ENCODE measurements at places on chromosomes 11 and 22.
A peak's percentile ranks its signal among the peaks of the same experiment; 100 is the strongest.

- peak; percentile 55 for DNase-seq
These were observed 28.5 kb downstream of the RCOR2 start for GRCh38 chr11:63888170-63889086.

- no peak for DNase-seq
These were observed 15.8 kb upstream of the CTSC start for GRCh38 chr11:88353386-88353785.

DNA sequence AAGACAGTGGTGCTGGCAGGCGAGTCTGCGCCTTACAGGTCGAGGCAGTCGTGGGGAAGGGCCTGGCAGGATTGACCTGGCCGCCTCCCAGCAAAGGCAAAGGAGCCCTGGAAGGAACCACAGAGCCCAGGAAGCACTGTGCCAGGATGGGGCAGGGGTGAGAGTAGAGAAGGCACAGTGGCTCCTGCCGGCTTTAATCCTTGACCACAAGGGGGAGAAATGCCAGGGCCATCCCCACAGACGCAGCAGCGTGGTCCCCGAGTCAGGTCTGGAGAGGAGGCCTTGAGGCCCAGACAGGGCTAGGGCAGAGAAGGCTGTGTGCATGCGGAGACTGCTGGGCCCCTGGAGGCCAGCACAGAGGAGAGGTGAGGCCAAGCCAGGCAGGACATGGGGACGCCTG lies 9.9 kb upstream of the NDUFS8 start:
- DNase-seq = no peak

GRCh38 chr22:39894554-39895092 lies 1.1 kb upstream of the ENTHD1 start:
- no peak for DNase-seq

- no peak for DNase-seq
These were observed 441.2 kb upstream of the ANO3 start for GRCh38 chr11:25890626-25891260.

GRCh38 chr11:69286374-69287371 lies 7.3 kb upstream of the MYEOV start:
- no peak for DNase-seq

GRCh38 chr11:36398231-36398953 lies 102.3 kb downstream of the PRR5L start:
- no peak for DNase-seq

- no peak for DNase-seq
These were observed 53.9 kb downstream of the MICAL2 start for GRCh38 chr11:12164061-12165014.

- no peak for DNase-seq
These were observed 54.5 kb upstream of the FBXO3 start for GRCh38 chr11:33828604-33829429.

DNA sequence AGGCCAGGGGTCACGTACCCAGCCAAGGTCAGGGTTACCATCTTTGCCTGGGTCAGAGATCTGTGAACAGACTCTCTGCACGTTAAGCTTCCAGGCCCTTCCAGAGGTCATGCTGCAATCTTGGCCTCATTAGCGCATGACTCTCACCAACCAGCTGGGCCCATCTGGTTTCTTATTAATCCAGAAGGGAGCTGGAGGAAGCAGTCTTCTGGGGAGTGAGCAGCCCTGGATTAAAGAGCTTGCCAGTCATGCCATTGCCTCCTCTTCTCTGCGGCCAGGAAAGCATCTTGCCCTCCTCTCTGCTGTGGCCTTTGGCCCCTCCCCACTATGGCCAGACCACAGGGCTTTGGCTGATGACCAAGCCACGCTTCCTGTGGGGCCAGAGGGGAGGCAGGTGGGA lies 57.4 kb downstream of the CHST1 start:
- DNase-seq = no peak

GRCh38 chr11:6415797-6416196 lies 3.1 kb downstream of the APBB1 start:
- no peak for DNase-seq

- no peak for DNase-seq
These were observed 7.6 kb upstream of the POU2AF2 start for GRCh38 chr11:111237926-111238325.

- no peak for DNase-seq
These were observed 27.2 kb downstream of the NAV2 start for GRCh38 chr11:19739872-19740271.

DNA sequence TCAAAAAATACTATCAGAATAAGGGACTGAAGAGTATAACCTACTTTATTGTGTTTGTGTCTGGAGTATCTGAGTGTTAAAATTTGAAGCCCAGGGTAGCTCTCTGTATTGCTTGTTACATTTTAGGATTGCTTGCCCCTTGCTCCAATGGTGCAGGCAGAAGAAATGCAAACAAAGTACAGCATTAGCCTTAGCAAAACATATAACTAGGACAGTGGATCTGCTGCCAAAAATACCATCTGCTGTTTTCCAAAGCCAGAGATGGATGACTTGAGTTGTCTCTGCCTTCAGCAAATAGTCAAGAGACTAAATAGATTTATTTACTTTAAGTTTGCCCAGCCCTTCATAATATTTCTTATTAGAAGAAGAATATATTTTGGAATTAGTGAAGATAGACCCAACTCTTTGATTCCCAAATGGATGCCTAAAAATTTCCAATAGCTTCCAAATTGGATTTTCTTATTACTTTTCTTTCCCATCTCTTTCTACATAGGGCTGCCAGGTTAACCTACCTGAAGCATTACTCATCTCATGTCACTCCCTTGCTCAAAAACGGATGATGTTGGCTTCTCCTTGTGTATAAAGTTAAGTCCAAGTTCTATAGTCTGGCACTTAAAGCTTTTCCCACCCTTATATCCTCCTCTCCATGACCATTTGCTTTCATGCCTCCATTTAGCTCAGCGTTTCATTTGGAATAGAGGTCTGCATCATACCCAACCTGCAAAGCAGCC lies 66.3 kb downstream of the LDLRAD3 start:
- no peak for DNase-seq

GRCh38 chr11:15493921-15494620 lies 379.3 kb downstream of the INSC start:
- no peak for DNase-seq

- DNase-seq = no peak
These were observed 4.6 kb downstream of the MRTFA start for GRCh38 chr22:40631925-40632324.

DNA sequence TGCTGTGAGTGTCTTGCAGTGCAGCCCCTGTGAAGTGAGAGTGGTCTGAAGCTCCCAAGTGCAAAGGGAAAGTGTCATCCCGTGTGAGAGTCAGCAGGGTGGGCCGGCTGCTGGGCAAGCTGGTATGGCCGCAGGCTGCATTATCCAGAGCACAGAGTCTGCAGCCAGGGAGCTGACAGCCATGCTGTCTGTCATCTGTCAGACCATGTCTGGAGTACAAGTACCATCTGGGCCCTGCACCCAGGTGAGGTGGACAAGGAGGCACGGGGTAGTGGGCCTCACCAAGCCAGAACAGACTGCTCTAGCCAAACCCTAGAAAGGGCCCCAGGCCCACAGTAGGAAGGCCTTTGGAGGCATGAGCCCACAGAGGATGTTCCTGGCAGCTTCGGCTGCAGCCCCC lies 20.2 kb downstream of the LMO1 start:
- DNase-seq = no peak

GRCh38 chr22:32780726-32781310 lies 20.7 kb upstream of the TIMP3 start:
- no peak for DNase-seq

DNA sequence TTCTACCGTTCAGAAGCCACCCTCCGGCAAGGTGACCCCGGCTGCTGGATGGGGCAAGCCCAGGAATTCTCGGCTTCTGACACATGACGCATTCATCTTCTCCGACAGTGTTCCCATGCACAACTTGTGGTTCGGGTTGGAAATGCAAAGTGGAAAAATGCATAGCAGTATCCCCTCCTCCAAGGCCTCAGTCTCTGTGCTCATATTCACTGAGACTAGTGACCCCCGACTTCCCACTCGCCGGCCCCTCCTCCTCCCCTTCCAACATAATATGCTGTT lies 70.0 kb upstream of the NTM start:
- DNase-seq = no peak

DNA sequence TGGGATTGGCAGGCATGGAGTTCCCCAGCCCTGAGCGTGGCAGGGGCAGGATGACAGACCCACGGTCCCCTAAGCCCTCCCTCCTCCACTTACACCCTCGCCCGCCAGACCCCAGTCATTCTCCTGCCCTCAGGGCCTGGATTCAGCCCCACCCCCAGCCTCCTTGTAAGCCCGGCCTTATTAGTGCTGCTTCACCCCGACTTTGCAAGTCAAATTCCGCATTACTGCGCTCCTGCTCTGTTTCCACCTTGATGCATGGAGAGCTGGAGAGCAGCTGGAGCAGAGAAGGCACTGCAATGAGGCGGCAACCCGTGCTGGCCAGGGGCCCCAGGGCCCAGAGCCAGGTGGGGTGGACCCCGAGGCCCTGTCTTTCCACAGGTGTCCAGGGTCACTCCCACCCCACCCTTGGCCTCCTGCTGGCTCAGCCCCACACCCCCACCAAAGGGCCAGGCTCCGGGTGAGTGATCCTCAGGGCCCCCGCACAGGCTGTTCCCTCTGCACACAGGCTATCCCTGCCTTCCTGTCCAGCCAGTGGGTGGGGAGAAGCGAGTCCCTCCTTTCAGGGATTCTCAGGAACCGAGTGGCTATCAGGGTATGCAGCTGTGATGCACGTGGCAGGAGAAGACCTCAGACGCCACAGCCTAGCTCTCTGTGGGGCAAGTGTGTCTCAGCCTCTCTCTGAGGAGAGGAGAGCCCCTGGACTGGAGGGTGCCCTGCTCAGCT lies 36.4 kb downstream of the RTN4R start:
- no peak for DNase-seq

- DNase-seq = no peak
These were observed 78.6 kb upstream of the MTNR1B start for GRCh38 chr11:92890846-92891245.

- DNase-seq = peak; percentile 4
These were observed 24.0 kb downstream of the SLCO2B1 start for GRCh38 chr11:75174781-75175370.

GRCh38 chr22:49906071-49906798 lies 12.0 kb downstream of the ALG12 start:
- no peak for DNase-seq

- no peak for DNase-seq
These were observed 444 bp downstream of the CAVIN3 start for GRCh38 chr11:6319704-6320410.

DNA sequence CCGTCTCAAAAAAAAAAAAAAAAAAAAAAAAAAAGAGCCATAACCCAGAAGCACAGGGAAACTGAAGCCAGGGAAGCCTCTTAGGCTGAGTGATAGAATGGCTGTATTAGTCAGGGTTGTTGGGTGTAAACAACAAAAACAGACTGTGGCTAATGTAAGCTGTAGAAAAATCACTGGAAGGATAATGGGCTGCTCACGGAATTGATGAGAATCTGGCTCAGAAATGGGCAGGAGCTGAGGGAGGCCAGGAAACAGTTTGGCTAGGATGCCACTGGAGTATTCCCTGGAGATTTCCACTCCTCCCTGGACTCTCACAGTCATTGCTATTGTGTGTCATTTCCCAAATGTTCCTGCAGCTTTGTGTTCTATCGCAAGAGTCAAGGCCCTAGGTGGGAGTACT lies 22.4 kb downstream of the SLC22A6 start:
- DNase-seq = no peak

DNA sequence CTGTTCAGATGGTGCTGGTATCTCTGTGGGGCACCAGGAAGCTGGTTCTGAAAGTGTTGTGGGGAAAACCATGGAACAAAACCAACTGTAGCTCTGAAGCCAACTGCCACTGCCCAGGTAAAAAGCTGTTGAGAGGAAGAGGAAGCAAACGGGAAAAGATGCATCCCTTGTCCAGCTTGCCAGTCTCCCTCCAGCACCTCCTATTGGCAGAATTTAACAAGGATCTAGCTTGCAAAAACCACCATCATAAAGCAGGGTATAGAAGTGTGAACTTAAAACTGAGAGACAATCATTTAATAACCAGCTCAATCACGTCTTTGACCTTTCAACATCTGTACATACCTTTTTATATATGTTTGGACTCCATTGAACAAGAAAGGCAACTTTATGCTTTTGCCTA lies 4.5 kb downstream of the PATE1 start:
- DNase-seq = no peak

DNA sequence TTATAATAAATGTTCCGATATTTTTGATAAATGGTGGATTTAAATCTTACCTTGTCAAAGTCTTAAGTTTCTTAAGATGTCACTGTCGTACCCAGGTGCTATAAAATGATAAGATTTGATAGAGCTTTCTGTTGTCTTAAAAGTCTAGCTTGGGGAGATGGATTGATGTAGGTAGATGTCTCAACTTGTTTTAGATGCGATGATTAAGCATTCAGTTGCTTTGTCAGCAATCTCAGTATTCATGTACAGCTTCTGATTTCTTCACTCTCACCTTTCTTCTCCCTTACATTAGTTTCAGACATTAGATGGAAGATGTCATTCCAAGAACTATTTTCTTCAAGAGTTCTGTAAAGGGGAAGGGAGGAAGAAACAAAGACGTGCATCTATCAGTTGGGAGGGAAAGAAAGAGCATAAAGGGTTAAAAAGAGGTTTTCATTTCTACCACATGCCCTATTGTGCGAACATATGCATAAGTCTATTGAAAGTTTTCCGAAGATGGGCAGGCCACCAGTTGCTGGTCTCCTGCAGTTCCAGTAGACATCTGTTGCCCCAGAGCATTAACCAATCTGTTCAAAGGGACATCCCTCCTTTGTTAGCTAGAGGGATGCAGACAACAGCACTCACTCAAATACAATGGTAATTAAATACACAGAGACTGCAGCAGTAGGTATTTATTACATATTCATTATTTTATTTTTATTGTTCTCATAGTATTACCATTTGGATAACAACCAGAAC lies 38.4 kb downstream of the ZC3H12C start:
- DNase-seq = no peak

- DNase-seq = no peak
These were observed 576 bp upstream of the BLID start for GRCh38 chr11:122116591-122116990.

DNA sequence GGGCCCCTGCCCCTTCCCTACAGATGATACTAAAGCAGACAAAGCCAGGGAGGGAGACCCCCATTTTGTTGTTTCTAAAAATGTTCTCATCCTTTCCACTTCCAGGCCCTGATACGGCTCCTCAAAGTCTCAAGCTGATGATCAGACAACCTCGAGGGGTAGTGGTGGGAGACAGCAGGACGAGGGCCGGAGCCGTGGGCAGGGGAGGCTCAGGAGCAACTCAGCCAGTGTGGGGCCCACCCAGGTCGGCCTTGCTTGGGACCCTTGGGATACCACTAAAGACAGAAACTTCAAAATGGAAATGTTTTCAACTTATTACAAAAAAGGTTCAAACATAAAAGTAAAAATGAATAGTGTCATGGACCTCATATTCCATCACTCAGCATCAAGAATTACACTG lies 15.2 kb upstream of the VPS37C start:
- no peak for DNase-seq

GRCh38 chr11:73028611-73029010 lies 113.5 kb downstream of the FCHSD2 start:
- DNase-seq = no peak

DNA sequence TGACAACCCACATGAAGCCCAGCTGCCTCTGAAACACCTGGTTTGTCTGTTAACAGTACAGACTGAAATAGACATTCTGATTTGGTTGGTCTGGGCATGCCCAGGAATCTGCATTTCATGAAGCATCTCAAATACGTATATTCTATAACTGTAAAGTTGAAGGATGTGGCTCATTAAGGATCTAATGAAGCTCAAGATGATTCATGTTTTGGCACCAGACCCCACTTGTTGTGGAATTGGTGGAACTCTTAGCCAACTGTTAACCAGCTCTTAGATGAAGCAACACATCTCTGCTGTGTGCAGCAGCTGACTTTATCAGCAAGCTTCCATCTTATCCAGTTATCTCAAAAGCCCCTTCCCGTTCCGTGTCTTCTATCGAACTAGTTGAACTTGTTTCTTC lies 232.2 kb downstream of the INSC start:
- DNase-seq = no peak

All from stimulated activated CD4-positive, alpha-beta T cell treated with anti-CD3 and anti-CD28 coated beads, Interleukin-15, amount 100 ng/mL, for 48 hours (primary cell).